GM12892 (cell line): ENCODE measurements at places on chromosomes 5 and 9.

- DNase-seq, result no peak
Observed at GRCh38 chr5:153900703-153901395, 137.9 kb downstream of the FAM114A2 start.

GRCh38 chr5:42121401-42121800 is 196.3 kb downstream of the FBXO4 start:
- DNase-seq, result no peak

GRCh38 chr9:23342291-23342690 is 483.7 kb downstream of the ELAVL2 start:
- DNase-seq, result no peak

DNA sequence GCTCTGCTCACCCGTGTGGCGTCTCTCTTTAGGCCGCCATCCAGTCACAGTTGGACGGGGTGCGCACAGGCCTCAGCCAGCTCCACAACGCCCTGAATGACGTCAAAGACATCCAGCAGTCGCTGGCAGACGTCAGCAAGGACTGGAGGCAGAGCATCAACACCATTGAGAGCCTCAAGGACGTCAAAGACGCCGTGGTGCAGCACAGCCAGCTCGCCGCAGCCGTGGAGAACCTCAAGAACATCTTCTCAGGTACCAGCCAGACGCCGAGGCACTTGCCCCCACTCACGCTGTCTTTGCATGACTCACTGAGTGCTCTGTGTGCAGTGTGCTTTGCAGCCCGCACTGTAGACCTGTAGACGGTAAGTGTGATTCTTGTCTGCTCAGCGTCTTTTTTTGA is 4.5 kb downstream of the EXOC3 start:
- no peak for DNase-seq
